ENCODE measurements at places on chromosomes 1 and 21.

- DNase-seq: no peak
These were observed 166.1 kb upstream of the DPYD start for GRCh38 chr1:98086796-98087441.

- no peak for DNase-seq
These were observed 27.9 kb downstream of the RIMS3 start for GRCh38 chr1:40637470-40638007.

DNA sequence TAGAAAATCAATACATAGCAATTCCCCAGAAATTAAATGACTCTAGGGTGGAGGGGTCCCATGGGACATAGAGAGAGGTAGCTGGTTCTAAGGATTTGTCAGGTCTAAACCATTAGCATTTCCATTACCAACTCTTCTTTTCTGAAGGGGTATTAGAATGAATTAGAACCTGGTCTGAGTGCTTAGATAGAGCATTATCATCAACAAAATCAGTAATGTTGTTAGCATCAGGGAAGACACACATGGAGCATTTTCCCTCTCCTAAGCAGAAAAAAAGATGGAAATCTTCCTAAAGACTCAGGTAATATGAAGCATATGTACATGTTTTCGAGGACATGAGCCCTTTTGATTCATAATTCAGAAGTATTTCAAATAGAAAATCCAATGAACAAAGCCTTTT lies 984.4 kb upstream of the NCAM2 start:
- DNase-seq: no peak

- no peak for DNase-seq
These were observed 53.8 kb upstream of the ATP1B1 start for GRCh38 chr1:169052727-169053126.

DNA sequence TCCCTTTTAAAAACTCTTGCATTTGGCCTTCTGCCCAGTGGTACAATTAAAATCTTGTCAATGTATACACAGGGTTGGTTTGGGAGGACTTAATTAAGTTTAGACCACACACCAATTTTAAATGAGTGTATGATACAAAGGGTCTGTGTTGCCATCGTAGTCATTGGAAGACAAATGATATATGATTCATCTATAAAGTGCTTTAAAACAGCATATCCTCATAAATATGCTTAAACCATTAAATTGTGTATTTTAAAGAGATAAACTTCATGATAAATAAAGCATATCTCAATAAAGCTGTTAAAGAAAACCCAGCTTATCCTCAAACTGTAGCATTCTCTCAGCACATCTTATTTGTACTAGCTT lies 69.5 kb downstream of the LUZP1 start:
- no peak for DNase-seq

DNA sequence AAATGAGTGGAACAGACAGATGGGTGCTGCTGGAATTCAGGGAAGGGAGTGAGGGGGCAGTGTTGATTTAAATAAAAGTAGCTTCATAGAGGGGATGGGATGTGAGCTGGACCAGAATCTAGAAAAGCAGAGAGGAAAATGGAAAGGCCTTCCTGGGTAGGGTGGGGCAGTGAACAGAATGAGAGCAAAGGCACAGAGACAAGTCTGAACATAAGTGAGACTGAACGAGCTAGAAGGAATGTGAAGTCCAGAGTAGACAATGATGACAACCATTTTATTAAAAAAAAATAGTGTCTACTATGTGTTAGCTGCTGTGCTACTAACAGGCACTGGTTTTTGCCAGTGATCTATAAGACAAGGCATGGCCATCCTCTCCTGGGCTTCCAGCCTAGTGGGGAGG lies 36.0 kb downstream of the ELK4 start:
- DNase-seq: no peak

GRCh38 chr21:28639737-28640136 lies 352.9 kb downstream of the LTN1 start:
- no peak for DNase-seq

GRCh38 chr1:180742663-180743062 lies 110.8 kb downstream of the XPR1 start:
- no peak for DNase-seq

- no peak for DNase-seq
These were observed 494.7 kb downstream of the SMYD3 start for GRCh38 chr1:246012341-246012740.

- DNase-seq: no peak
These were observed 133.3 kb downstream of the XPR1 start for GRCh38 chr1:180765151-180765550.

GRCh38 chr1:6118415-6118814 lies 61.7 kb downstream of the CHD5 start:
- DNase-seq: no peak

- DNase-seq: peak; percentile 77
These were observed 3.8 kb downstream of the MPZ start for GRCh38 chr1:161305867-161306519.

DNA sequence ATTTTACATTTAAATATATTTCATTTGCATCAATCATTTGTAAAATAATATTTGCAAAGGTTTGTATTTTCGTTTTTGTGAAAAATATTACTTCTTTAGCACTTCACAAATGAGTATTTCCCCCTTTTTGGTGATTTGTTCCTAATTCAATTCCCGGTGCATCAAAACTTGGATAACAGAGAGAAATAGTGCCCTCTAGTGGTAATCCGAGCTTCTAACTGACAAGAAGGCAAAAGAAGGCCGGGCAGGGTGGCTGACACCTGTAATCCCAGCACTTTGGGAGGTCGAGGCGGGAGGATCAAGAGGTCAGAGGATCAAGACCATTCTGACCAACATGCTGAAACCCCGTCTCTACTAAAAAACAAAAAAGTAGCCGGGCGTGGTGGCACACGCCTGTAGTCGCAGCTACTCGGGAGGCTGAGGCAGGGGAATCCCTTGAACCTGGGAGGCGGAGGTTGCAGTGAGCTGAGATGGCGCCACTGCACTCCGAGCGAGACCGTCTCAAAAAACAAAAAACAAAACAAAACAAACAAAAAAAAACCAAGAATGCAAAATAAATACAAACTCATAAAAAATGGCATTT lies 137.7 kb downstream of the COL11A1 start:
- DNase-seq: no peak

DNA sequence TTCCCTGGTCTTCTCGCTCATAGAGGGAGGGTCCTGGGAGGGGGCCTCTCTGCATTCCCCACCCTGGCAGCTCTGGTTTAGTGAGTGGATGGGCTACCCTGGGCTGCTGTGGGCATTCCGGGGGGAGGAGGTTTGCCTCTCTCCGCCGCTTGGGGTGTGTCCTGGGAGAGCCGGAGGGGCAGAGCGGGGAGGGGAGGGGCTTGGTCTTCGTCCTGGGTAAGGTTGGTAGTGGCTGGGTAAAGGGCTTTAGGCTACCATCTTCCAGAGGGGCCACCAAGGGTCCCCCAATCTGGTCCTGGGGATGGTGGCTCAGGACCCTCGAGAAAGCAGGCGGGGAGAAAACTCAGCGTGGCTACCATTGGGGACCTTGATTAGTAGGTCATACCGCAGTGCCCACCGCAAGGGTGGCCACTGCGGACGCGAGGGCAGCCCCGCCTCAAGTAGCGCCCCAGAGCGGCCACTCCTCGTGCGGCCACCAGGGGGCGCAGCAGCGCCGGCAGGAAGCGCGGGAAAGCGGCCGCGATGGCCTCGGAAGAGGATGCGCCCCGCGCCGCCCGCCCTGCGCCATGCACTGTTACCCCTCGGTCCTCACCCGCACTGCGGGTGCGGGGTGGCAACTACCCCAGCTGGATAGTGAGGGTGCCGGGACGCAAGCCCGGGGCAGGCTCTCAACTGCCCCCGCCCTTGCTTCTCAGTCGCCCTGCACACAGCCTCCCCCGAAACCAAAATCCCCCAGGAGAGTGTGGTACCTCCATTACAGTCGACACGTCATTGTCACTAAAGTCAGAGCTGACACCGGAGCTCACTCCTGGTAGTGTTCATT lies 44.1 kb upstream of the SLC25A33 start:
- peak; percentile 35 for DNase-seq

- DNase-seq: no peak
These were observed 73.7 kb upstream of the NRIP1 start for GRCh38 chr21:15138490-15138889.

GRCh38 chr1:48875552-48876329 lies 99.0 kb upstream of the BEND5 start:
- DNase-seq: no peak

- no peak for DNase-seq
These were observed 55.5 kb upstream of the EDN2 start for GRCh38 chr1:41539999-41540398.

DNA sequence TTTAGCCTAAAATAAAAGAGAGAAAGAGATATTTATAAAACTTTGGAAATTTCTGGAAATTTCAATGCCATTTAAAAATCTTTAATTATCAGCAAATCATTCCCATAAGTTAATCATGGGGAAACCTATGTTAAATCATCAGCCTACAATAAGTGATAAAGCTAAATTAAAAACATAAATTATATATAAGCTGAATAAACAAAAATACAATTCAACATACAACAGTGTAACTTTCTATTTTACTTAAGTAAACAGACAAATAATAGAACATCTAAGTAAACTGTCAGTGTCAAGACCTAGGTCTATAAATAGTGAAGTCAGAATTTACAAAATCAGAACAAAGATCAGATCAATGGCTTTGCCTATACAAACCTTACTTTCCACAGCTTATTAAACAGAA lies 57.5 kb downstream of the EPRS1 start:
- DNase-seq: no peak

- no peak for DNase-seq
These were observed 468.5 kb downstream of the PCP4 start for GRCh38 chr21:40335704-40336103.

DNA sequence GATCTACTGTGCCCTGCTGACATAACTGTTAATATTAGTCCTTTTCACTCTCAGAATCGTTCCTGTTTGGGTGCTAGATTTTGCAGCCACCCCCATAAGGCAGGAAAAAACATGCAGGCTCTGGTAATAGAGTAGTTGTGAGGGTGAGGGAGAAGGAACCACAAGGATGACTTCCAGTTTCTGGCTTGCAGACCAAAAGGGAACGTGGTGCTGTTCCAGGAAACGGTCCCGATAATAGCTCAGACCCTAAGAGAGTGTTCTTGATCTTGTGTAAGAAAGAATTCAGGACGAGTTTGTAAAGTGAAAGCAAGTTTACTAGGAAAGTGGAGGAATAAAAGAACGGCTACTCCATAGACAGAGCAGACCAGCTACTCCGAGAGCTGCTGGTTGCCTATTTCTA lies 50.7 kb upstream of the RHOU start:
- DNase-seq: no peak

- no peak for DNase-seq
These were observed 38.8 kb downstream of the LUZP1 start for GRCh38 chr1:23129846-23130245.

GRCh38 chr1:224432672-224433040 lies 1.9 kb downstream of the WDR26 start:
- DNase-seq: no peak

GRCh38 chr1:55483523-55483922 lies 268.4 kb upstream of the USP24 start:
- DNase-seq: no peak

GRCh38 chr1:109479311-109479710 lies 4.4 kb upstream of the ATXN7L2 start:
- no peak for DNase-seq
